CD4-positive, alpha-beta T cell (primary cell): ENCODE measurements at places on chromosomes 2 and 18.

DNA sequence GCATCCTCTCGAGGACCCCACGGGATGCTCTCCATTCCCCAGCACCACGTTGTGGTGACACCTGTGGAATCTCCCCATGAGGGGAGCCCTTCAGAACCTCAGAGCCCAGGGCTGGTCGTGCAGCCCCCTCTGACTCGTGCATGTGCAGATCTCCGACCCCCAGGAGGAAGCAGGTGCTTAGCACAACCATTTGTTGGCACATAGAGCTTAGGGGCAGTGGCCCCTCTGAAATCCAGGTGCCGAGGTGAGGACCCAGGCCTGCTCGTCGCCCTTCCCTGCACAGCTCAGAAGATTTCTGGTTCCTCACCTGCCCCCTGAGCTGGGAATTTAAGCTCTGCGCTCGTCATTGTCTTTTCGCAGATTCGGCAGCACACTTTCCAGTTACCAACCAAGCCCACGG, 1.3 kb upstream of the OTOS start:
- DNase-seq = no peak

DNA sequence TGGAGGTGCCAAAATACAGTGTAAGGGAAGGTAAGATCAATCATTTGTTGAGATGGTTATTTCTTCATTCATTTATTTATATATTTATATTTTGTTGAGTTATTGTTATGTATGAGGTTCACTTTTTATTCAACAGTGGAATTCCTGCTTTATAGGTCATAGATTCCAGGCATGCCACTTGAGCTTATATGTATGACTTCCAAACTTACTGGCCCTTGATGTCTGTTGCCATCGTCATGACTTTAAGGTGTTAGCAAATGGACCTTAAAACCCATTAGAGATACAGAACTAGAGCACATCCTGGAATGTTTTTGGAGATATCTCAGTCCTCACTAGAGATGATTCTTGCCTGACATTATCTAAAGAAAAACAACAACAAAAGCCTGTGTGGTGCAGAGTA, 25.9 kb downstream of the CCDC85A start:
- DNase-seq = no peak

DNA sequence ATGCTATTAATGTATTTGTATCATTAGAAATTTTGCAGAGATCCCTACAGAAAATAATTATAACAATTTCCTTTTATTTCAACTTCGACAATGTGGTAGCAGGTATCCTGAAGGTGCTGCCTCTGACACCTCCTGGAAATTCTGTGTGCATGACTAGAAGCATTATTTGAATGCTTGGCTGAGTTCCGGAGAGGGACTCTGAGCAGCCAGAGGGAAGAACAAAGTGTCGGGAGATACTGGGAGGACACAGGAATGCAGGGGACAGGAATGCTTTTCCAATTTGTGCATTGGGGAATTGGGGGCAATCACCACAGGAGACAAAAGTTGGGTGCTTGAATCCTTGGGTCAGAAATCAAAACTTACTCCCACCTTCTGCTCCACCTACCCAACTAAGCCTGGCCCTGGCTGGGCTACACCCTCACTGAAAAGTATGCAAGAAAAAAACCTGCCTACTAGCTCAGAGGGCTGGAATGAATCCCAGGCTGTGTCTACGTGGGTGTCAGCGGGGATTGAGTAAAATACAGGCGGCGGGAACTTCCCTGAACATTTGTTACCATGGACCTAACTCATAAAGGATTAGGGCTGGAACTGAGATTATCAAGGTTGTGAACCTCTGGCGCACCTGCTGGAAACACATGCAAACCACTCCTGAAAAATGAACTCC, 299.3 kb downstream of the SOX11 start:
- DNase-seq = no peak

DNA sequence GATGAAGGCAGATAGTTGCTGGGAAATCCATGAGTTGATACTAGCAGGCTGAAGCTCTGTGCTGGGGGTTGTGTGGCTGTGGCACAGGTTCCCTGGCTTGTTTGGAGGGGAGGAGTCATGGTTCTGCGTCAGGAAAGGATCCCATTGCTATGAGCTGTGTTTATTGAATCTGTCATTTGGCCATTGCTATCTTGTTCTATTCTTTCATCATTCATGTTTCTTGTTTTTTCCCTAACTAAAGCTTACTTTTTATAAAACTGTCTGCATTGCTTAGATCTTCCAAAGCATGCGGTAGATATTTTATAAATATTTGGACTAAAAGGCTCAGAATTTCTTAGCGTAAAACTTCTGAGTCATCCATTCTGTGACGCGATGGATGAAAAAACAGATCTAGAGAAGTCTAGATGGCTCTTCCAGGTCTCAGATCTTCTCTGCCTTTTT, 335.3 kb downstream of the PTPRM start:
- no peak for DNase-seq

DNA sequence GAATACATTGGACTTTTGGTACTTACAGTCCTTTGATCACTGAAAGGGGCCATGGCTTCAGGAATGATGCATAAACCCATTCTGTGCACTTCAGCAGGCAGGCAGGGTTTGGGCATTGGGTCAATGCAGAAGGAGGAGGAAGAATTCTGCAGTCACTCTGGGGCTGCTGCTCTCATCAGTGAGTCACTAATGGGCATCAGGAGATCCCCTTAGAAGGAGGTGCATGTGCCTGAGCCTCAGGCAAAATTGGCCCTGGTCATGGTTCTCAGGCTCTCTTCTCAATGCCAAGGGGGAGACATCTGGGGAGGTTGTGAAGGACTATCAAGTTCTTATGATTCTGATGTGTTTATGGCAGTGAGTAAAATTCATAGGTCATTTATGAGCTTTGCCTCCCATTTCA, 52.0 kb upstream of the TNP1 start:
- no peak for DNase-seq

GRCh38 chr18:80225685-80226084, 21.6 kb downstream of the PARD6G start:
- no peak for DNase-seq

DNA sequence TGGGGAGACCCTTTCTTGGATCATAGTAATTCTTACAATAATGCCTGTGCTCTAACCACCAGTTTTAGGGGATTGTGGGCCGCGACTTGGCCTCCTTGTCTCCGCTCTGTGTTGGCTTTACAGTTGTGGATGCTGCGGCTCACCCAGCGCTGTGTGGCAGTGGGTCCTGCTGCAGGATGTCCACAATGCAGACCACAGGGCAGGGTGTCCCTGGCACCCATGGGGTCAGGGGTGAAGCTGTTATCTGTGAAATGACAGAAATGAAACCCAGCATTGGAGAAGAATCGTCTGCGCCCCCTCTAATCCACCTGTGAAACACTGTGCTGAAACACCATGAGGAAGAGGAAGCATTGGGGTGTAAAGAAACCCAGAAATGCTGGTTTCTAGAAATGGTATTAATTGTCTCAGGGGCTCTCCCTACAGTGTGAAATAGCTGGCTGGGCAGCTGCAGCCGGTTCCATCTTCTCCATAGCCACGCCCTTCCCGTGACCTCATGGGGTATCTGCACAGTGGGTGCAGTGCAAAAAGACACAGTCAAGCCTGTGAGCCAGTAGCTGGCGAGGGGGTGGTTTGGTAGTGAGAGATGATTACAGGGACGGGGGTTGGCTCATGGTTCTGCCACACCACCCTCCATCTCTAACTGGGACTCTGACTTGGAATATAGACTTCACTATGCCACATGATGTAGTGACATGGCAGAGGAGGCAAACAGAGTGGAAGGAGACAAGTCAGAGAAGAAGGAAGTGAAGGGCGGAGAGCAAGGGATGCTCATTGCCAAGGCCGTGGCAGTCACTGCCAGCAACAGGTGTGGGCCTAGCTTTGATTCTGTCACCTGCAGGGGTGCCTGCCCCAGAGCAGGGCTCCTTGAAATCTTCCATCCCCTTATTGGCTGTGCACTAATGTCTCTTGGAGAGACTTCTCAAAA, 16.2 kb downstream of the INPP4A start:
- DNase-seq = peak; percentile 56

DNA sequence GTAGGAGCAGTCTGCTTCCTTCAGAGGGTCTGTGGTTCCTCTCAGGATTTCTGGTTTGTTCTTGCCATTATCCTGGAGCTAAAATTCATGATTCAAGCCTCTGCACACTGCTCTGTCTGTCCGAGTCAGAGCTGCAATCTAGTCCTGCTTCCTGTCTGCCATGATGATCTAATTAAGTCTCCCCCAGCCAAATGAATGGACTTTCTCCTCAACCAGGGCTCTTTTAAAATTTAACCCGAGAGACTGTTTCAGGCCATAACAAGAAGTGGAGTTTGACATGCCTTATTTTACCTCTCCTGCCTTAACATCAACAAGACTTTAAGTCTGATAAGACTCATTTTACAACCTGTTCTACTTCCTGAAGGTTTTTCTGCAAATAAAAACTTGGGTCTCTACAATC, 1009.6 kb upstream of the DDX18 start:
- no peak for DNase-seq

DNA sequence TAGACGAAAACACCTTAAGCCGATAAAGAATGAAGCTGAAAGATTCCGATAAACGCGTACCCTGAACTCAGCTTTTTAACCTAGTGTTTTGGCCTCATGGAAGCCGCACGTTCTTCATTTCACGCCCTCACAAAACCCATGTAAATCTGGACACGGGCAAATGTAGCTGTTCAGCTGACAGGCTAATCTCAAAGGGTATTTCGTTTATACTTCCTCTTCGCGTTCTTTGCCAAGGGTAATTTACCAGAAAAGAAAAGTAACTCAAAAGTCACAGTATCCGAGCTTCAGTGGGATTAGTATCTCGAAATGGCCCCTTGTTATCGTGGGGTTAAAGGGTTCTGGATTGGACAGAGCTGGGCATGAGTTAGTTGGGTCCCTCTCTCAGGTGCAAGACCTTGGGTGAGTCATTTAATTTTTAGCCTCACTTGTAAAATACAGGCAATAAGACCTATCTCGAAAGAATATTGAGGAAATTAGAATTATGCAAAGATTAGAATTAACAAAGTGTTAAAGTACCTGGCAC, 22.0 kb upstream of the STPG4 start:
- peak; percentile 7 for DNase-seq

- no peak for DNase-seq
Measured at GRCh38 chr2:95057535-95058370, 32.2 kb downstream of the MAL start.

DNA sequence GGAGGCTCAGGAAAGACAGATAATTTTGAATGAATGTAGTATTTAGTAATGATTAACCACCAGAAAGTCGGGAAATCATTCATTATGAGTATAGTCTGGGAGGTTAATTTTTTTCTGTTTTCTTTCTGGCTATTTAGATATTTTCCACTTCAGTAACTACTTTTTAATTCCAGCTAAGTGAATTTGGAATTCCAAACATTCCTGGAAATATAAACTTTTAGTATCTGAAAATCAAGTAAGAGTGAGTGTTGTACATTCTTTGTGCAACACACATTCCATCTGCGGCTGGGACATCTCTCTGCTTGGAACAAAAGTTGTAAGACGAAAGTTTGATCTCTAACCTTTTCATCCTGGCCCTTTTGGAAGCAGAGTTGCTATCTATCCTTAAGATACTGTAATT, 275.7 kb upstream of the SPRED2 start:
- no peak for DNase-seq

DNA sequence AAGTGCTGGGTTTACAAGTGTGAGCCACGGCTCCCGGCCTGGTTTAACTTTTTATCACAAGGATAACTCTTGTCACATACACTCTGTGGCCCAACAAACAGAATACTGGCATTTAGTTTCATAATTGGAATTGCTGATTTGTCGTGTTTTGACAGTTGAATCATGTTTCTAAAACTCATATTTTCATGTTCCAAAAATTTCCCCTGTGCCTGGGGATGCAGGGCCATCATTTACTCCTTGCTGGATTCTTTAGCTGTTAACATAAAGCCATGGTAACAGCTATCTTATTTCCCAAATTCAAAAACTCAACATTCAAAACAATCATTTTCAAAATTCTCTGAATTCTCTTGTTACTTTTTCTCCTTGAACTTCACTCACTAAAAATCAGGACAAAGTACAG, 16.5 kb upstream of the ATG16L1 start:
- no peak for DNase-seq
